SK-N-SH (cell line): ENCODE measurements at places on chromosomes 5 and 9. TPM values are rescaled to one million over a fixed set of nuclear protein-coding genes. Genes with fewer than 3 reads are reported as not detected.

- no peak for DNase-seq
Measured at GRCh38 chr5:77620405-77620804, 18.1 kb downstream of the OTP start.

DNA sequence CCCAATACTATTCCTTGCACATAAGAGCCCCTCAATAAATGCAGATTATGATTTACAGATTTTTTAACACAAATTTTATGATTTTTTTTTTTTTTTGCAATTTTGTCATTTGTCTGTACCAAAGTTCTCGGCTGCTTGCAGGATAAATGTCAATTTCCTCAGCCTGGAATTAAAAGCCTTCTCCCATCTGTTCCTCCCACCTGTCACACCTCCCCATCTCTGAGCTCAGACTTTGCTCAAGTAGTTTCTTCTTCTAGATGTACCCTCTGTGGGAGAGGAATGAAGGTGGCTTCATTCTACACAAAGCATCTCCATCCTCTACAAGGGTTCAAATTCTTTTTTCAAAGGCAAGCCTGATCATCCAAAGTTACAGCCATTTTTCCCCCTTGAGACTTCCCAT lies 153.7 kb upstream of the GRAMD2B start:
- no peak for DNase-seq

DNA sequence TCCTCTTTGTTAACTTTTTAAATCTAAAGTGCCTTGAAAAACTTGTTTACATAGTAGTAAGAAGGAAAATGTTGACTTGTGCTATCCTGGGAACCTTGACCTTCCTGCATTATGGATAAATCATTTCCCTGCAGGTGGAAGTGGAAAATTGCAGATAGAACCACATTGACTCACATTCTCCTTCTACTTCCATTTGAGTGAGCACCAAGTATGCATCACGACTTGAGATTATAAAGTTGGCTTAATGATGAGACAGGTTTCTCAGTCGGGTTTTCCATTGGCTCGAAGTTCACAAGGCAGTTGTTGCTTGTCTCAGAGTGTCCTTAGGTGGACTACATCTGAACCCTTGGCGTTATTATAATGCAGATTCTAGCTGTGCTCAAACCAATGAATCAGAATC lies 39.9 kb downstream of the DOCK8 start:
- no peak for DNase-seq

- no peak for DNase-seq
Measured at GRCh38 chr5:12354686-12355085, 450.4 kb upstream of the CTNND2 start.

Gene SLIT3
- polyA plus RNA-seq, result 80.0 and 119 TPM in 2 replicates

Gene SLC30A5
- polyA plus RNA-seq, result 28.5 and 32.9 TPM in 2 replicates

Gene LAMC3
- 0.06 and 0.07 TPM in 2 replicates for polyA plus RNA-seq

Gene FST
- polyA plus RNA-seq, result 157 and 162 TPM in 2 replicates
